ENCODE measurements at places on chromosomes 6 and 20.

DNA sequence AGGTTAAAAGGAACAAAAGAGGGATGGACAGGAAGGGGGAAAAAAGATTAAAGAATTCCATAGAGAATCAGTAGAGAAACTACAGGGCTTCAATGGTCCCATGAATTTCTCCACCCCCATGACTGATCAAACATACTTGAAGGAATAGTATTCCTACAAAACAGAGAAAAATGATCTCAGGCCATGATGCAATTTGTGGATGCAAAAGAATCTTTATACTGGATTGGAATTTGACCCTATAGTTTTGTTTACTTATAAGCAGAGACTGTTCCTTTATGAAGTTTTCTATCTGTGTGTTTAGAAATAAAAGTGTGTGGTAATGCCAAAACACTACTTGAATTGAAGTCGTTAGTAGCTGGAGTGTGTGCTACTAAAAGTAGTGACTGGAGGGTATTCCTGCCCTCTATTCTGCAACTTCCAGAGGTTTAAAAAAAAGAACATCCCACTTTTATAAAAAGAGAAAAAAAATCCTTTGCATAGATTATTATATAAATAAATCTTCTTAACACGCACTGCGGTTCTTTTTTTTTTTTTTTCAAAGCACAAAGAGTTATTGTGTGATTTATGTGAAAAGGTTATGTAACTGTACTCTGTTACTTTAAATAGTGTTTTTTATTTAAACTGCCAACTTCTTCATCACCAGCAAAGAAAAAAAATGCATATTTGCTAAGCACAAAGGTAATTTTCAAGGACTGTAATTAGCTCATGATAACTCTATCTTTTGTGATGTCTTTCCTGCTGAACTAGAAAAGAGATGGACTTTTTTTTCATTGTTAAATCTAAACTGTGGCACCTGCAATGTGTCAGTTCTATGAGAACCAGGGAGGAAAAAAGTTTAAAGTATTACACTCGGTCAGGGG is 214.5 kb upstream of the CITED2 start:
- DNase-seq, result no peak

DNA sequence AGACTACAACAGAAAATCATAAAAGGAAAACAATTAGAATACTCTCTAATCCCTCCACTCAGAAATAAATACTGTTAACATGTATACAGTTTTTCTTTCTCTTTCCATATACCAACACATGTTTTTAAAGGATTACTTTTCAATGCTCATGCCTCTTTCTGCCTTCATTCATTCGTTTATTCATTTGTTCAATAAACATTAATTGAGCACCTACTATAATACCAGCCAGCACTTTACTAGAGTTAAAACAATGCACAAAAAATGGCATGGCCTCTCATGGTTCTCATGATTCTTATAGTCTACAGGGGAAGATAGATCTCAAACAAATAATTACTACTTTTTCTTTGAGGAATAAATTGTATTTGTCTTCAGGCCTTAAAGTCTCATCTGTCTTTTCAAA is 70.3 kb upstream of the RIPOR2 start:
- DNase-seq, result no peak

GRCh38 chr20:51022803-51023616 is at the start of gene KCNG1:
KCNG1 (minus strand) TSS chr20:51023107; CDS start chr20:51010338, 12,769 bp downstream.
- peak; percentile 31 for DNase-seq

DNA sequence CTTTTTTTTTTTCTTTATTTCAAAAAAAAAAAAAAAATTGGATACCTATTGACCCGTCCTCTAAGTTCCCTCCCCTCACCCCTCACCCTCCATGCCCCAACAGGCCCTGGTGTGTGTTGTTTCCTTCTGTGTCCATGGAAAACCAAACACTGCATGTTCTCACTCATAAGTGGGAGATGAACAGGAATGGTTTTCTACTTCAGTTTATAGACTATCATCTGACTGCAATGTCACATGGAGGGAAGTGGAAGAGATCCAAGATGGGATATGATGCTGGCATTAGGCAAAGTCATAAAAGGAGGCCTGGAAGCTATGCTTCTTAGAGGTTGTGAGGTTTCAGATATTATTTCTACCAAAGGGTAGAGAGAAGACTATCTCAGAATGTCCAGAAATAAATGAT is 237.5 kb downstream of the MAFB start:
- DNase-seq, result no peak

GRCh38 chr6:29977425-29977727 is 35.0 kb downstream of the HLA-A start:
- no peak for DNase-seq

GRCh38 chr6:89146718-89147700 is 1.2 kb downstream of the PM20D2 start:
- peak; percentile 13 for DNase-seq

DNA sequence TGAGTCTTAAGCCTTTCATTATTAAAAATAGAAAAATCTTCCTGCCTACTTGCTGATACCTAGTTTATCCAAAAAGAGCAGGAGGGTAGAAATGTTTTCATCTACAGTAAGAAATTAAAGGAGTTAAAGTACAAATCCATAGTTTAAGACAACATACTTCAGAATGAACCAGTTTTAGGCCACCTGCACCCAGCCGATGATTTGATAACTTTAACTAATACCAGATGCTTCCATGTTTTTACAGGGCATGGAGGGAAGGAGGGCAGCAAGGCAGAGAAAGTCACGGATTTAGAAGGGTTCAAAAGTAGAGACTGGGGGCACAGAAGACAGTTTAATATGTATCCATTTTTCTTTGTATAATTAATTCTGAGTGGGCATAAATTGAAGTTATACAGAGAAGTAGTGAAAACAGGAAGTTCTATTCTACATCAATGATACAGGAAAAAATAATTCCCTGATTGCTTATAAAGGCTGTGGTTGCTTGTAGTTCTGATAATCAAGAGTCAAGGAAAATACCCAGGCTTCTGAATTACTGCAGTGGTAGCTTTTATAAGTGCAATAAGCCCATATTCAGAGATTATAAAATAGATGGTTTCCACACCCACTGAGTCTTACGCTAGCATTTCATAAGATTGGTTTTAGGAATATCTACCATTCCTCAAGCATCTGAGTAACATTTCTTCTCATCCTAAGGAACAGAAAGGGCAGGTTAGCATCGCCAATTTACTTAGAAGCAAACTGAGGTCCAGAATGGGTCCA is 72.0 kb downstream of the GMDS start:
- DNase-seq, result no peak

Data from activated CD4-positive, alpha-beta T cell treated with anti-CD3 and anti-CD28 coated beads, Interleukin-2, amount 50 U/mL, for 24 hours (primary cell).